Breast epithelium (tissue), 4 donors: ENCODE measurements at places on chromosomes 1 and 21. TPM values are rescaled to one million over a fixed set of nuclear protein-coding genes. Genes with fewer than 3 reads are reported as not detected.

- DNase-seq = no peak
- peaks cover 6% of the 10 kb centered on the region for H3K4me1 ChIP-seq
- H3K27me3 ChIP-seq = no peaks in the 10 kb centered on the region
- H3K27ac ChIP-seq = peak overlapping the region; percentile 35
- no peak overlapping the region for H3K4me3 ChIP-seq
Observed at GRCh38 chr1:231395998-231396390, 26.1 kb downstream of the EGLN1 start.

TIMM17A gene
- 30.1 TPM for total RNA-seq

GRCh38 chr1:97304366-97304765, 582.8 kb downstream of the PTBP2 start:
- DNase-seq = no peak
- no peak overlapping the region for H3K27ac ChIP-seq
- H3K36me3 ChIP-seq = no peaks in the 10 kb centered on the region
- H3K4me1 ChIP-seq = no peaks in the 10 kb centered on the region
- no peaks in the 10 kb centered on the region for H3K27me3 ChIP-seq

DNA sequence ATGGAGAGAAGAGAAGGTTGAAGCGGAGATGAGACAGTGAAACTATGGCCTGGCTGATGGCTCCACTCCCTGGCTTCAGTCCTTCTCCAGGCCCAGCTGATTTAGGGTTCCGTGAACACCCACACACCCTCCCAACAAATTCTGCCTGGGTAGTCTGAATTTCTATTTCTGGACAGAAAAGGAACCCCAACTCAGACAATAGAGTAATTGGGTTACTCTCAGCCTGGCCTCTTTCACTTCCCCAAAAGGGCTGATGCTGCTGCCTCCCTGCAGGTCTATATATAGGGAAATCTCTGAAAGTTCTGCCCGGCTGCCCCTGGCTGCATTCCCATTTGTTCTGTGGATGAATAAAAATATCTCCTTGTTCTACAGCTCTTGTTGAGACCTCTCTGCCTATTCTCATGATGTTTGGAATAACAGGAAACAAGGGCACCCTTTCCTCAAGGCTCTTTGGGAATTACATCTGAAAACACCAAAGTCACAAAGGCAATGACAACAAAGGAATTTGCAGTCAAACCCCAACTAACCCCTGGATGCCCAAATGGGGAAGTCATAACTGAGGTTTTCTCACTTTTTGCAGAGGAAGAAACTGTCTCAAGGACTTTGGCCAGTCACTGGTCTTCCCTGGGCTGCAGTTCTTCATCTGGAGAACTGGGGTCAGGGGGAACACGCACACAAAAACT, 11.4 kb upstream of the ZSCAN20 start:
- H3K4me1 ChIP-seq = no peaks in the 10 kb centered on the region
- no peak for DNase-seq
- H3K27ac ChIP-seq = peak overlapping the region; percentile 58
- no peaks in the 10 kb centered on the region for H3K27me3 ChIP-seq

- H3K4me3 ChIP-seq = no peak overlapping the region
- H3K27ac ChIP-seq = no peak overlapping the region
- no peaks in the 10 kb centered on the region for H3K36me3 ChIP-seq
- no peaks in the 10 kb centered on the region for H3K4me1 ChIP-seq
- H3K27me3 ChIP-seq = no peaks in the 10 kb centered on the region
Observed at GRCh38 chr21:40018871-40019475, 151.7 kb downstream of the PCP4 start.

DNA sequence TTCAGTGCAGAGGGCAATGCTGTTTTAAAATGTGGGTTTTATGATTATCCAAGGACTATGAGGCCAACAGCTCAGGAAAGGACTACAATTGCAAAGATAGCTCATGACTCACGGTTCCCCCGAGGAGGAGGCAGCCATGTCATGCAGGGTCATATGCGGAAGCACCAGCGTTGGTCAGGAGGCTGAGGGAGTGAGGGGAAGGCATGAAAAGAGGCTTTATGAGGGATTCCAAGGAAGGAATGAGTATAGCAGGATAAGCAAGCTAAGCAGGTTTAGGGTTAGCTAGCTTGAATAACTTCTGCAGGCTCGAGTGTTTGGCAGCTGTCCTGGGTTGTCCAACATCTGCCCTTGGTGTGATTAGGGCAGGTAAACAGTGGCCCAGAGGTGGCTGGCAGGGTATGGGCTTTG, 495.1 kb downstream of the SETD4 start:
- no peaks in the 10 kb centered on the region for H3K36me3 ChIP-seq
- peak overlapping the region; percentile 44 for H3K27ac ChIP-seq
- DNase-seq = peak; percentile 39
- H3K4me1 ChIP-seq = no peaks in the 10 kb centered on the region
- no peak overlapping the region for H3K4me3 ChIP-seq
- H3K27me3 ChIP-seq = no peaks in the 10 kb centered on the region

DNA sequence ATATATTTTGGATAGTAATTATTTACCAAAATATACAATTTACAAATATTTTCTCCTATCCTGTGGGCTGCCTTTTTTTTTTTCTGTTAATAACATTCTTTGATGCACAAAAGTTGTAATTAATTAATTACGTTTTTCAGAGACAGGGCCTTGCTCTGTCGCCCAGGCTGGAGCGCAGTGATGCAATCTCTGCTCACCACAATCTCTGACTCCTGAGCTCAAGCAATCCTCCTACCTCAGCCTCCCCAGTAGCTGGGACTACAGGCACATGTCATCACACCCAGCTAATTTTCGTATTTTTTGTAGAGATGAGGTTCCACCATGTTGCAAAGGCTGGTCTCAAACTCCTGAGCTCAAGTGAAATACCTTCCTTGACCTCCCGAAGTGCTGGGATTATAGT, 21.3 kb upstream of the ZMYM4 start:
- H3K27ac ChIP-seq = no peak overlapping the region
- no peak overlapping the region for H3K4me3 ChIP-seq
- no peaks in the 10 kb centered on the region for H3K36me3 ChIP-seq
- H3K27me3 ChIP-seq = no peaks in the 10 kb centered on the region
- no peak for DNase-seq
- no peaks in the 10 kb centered on the region for H3K4me1 ChIP-seq

DNA sequence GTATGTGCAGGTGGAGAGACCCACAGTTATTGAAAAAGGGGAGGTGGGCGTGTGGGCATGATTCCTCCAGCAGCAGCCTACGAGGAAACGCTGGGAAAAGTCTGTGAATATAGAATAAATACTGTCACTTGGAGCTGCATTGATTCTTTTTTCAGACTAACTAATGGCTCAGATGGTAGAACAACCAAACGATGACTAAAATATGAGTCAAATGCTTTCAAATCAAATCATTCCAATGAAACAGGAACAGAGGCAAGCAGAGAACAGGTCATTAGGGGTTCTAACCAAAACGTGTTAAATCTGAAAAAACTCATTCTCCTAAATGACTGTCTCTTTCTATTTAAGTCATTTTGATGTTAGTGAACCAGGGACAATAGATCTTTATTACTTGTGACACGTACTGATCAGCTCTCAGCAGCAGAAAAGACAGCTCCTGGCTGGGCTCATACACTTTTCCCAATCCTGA, 35.1 kb upstream of the SEC16B start:
- no peak overlapping the region for H3K27ac ChIP-seq
- H3K36me3 ChIP-seq = no peaks in the 10 kb centered on the region
- H3K4me1 ChIP-seq = no peaks in the 10 kb centered on the region
- no peaks in the 10 kb centered on the region for H3K27me3 ChIP-seq
